CD4-positive, alpha-beta T cell treated with Interleukin-15 for 4 hours (primary cell): ENCODE measurements at places on chromosomes 2 and 18.
A peak's percentile ranks its signal among the peaks of the same experiment; 100 is the strongest.

DNA sequence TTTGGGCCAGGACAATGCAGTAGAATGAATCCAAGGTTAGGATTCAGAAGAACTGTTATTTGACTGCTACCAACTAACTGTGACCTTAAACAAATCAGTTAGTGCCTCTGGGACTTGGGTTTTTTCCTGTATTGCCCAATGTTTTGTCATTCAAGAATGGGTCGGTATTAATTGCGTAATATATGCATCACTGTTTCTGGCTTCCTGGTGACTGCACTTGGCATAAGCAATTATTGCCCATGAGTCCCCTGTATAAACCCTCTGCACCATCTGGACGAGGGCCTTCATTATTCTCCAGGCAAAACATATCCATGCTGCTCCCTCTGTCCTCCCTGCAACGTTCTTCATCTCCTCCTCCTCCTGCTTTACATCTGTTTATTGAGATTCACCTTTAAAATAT, 255.8 kb upstream of the LRRTM1 start:
- no peak for DNase-seq

- DNase-seq: no peak
Measured at GRCh38 chr2:12436935-12437561, 279.7 kb upstream of the TRIB2 start.

DNA sequence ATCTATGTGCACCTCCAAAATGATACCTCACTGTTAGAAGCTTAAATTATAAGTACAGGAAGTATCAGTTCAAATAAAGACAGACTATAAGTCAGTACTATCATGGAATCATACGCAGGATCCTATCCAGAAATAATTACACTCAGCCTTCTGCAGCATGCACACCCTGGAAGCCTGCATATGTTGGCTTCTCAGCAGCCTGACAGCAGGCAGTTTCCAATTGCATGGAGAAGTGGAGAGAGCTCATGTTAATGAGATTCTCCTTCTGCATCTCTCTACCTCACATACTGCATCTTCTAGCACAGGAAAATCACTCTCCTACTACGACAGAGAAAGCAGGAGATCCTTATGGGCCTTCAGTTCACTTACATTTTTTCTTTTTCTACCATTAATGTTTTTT, 20.5 kb downstream of the NR4A2 start:
- DNase-seq: no peak

DNA sequence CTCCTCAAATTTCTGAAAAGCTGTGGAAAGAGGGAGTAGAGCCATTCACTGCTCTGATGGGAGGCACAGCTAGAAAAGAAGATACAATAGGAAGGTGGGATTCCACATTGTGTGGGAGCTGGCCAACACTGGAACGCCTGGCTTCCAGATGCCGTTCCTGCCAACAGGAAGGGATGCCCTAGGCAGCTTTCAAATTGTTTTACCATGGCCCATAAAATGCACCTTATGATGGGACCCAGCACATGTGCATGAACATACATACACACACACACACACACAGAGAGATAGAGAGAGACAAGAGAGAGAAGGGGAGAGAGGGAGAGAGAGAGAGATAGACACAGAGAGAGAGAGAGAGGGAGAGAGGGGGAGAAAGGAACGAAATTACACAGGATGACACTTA, 86.1 kb upstream of the BZW1 start:
- no peak for DNase-seq

DNA sequence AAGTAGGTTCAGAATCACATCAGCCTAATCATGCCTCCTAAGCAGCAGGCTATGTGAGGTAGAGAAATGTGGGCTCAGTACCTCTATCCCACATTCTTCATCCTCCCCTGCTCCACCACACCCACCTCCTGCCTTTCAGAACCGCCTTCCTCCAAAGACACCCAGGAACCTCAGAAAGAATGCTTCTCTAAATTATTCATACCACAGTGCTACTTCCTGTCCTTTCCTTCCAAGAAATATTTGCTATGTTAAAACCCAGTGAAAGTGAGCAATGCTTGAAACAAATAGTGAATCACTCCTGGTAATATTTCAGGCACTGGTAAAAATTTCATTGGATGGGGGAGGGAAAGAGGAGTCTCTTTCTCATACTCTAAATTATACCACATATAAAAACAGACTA, 24.0 kb upstream of the CREB1 start:
- DNase-seq: peak; percentile 54

- DNase-seq: no peak
Measured at GRCh38 chr2:24209389-24210105, 34.7 kb downstream of the FAM228A start.

DNA sequence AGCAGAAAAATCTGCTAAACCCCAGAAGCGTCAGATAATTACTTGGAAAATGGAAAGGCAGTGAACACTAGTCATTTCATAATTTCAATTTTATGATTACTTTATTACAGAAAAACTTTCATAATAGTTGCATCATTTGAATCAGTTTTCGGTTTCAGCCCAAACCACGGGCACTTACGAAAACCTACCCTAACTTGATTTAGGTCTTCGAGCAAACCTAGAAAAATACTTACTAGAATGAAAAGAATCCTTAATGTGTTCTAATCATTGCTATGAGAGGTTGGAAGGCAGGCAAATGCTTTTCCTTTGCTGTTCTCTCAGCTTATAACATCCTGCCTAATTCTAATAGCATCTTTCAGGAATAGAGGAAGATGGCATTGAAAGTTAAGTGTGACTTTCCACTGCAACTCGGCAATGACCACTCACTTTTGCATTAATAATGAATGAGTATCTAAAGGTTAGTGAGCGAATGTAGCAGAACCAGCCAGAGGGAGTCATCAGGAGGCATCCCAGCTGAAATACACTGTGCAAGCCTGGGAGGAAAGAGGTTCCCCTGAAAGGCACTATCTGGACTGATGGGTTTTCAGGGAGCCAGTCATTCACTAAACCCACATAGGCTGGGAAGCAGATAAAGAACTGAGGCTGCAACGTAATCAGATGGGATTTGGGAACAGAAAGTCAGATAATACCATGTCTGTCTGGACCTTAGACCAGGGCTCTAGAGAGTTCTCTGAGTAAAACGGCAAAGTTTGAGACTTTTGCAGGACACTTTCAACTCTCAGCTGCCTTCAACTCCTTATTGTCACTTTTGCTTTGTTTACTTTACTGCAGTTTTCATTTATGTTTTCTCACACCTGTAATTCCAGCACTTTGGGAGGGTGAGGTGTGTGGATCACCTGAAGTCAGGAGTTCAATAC, 520.8 kb downstream of the RNF144A start:
- no peak for DNase-seq

DNA sequence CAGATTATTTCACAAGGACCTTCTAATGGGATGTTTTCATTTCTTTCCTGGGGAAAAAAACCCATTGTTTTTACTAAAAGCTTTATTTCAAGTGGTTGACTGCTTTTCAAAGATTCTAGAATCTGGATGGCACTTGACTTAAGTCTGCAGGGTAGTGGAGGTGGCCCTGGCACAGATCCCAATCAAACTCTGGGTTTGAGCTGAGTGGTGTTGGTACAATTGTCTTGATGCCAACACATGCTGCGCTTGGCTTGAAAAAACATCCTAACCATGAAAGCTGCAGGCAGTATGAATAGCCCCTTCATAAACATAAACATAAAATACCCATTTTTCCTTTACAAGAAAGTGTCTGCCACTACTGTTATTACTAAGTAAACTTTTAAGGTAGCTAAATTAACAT, 3.6 kb downstream of the PAPOLG start:
- no peak for DNase-seq

- DNase-seq: no peak
Measured at GRCh38 chr2:150903055-150903454, 358.6 kb downstream of the RBM43 start.

DNA sequence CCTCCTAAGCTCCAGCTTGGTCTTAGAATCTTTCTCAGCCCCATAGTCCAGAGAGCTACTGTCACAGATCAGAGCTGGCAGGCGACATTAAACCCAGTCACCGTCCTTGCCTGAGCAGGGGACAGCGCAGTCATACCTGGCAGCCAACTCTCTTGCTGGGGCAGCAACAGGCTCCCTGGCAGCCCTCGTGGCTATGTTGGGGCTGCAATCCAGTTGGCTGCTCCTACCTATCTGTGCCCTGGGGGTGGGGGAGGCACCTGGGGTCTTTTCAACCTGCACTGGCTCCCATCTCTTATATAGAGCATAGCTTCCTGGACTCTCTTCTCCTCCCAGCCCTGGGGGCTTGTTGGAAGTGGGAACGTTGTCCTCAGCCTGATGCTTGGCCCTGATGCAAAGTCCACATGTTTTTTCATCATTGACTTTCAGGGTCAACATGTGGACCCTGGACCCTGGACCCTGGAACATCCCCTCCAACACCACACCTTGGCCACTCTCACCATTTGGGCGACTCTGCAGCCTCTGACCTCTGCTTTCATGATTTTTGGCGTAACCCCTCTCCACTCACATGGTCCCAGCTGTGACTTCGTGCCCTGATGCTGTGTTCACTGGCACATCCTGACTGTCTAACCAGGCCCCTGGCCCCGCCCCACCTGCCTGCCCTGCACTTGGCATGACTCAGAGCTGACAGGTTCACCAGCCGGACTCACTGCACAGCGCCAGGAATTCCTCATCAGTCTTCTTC, 45.6 kb downstream of the ATOH8 start:
- DNase-seq: no peak

DNA sequence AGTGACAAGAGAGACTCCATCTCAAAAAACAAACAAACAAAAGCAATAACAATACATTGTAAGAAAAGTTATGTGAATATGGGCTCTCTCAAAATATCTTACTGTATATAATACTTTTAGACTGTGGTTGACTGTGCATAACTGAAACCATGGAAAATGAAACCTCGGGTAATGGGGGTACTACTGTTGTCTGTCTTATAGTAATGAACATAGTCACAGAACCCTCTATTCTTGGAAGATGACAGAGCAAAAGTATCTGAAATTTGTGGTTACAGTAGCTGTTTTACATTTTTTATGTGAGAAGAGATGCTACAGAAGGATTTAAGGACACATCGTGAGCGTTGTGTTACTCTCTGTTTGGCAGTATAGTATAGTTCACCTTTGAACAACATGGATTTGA, 60.5 kb downstream of the MAP4K4 start:
- DNase-seq: peak; percentile 20

GRCh38 chr2:41735476-41735875, 312.3 kb upstream of the PKDCC start:
- DNase-seq: no peak

- DNase-seq: no peak
Measured at GRCh38 chr2:189066037-189066436, 91.9 kb downstream of the COL3A1 start.

GRCh38 chr2:235113854-235114253, 162.0 kb downstream of the SH3BP4 start:
- no peak for DNase-seq

GRCh38 chr2:69693059-69693774, 48.7 kb upstream of the ANXA4 start:
- DNase-seq: peak; percentile 31

GRCh38 chr2:233265899-233266431, 14.5 kb downstream of the ATG16L1 start:
- DNase-seq: no peak

DNA sequence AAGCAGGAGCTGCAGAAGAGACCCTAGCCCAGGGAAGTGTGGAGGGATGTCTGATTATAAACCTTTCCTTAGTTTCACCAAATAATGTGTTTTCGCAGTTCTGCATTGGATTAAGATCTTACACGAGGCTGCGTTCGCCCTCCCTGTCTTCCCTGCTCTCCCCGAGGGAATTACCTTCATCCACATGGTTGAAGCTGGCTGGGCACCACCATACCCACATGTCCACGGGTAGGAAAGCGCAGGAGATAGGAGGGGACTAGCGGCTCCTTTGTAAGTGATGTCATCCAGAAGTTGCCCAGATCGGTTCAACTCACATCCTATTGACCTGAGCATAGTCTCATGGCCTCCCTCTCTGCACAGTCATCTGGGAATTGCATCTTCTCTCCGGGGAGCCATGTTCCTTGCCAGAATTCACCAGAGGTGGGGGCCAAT, 1.1 kb downstream of the TTL start:
- no peak for DNase-seq

DNA sequence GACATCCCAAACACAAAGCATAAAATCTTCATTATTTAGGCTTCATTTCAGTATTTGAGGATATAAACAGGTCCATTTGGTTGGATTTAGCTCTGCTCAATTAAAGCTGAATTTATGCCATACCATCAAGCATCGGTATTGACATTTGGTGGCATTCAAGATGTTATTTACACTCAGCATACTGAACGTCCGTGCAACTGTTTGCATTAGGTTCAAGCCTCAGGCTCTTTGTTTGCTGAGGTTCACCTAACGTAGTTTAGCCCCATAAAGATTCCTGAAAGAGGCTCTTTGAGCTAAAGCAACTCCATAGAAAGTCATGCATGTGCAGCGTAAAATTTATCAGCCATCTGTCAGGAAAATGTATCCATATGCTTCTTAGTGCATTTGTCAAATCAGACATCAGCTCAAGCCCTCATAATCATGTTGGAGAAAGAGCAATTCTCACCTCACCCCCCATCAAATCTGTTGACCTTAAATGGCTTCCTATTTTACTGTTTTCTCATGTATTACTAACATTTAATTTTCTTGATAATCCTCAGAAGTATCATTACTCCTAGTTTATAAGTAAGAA, 366.9 kb downstream of the EPHA4 start:
- no peak for DNase-seq

- DNase-seq: no peak
Measured at GRCh38 chr2:71757351-71757750, 304.0 kb downstream of the DYSF start.

DNA sequence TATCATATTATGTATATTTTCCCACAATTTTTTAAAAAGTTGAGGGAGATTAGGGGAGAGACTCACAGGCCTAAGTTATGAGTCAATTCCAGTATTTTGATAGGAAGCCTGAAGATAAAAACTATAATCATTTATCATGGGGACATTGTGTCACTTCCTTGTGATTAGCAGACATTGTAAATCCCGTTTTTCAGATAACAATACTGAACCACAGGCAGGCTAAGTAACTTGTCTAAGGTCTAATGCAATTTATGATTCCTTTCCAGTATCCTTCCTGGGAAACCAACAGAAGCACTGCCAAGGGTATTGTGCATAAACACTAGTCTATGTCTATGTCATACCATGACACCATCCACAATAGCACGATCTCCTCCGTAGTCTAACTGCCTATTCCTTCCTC, 235.2 kb upstream of the PIK3C3 start:
- no peak for DNase-seq

DNA sequence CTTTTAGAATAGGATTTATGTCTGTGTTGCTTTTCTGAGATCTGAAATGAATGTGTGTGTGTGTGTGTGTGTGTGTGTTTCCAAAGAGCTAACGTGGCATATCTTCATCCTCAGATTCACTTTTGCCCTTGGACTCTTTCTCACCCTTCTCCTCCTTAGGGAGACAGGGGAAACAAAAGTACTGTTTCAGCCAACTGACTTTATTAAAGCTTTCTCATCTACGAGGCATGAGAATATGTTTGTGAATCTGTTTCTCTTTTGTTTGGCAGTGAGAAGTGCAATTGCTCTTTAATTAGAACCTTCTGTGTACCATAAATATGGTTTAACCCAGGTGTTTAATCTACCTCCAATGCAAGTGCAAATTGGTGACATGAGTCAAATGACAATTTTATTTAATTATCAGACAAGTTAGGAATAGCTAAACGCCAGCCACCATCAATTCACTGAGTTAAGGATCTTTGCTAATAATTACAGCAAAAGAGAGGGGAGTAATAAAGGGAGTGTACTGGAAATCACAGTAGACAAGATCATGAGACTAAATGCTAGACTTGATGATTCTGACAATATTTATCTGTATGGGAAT, 186.4 kb upstream of the COL3A1 start:
- no peak for DNase-seq

- no peak for DNase-seq
Measured at GRCh38 chr2:5946225-5947115, 254.3 kb downstream of the SOX11 start.
